OCI-LY7 (cell line): ENCODE measurements at places on chromosomes 1 and 21. TPM values are rescaled to one million over a fixed set of nuclear protein-coding genes. Genes with fewer than 3 reads are reported as not detected.

LCE1C gene
- total RNA-seq, result not detected in 2 replicates

GRCh38 chr1:85102479-85102878 is 54.2 kb upstream of the MCOLN3 start:
- no peak for DNase-seq

- DNase-seq, result no peak
These were observed 390.1 kb downstream of the PCP4 start for GRCh38 chr21:40257342-40257741.

ERICH3 gene
- not detected in 2 replicates for total RNA-seq

SLAMF9 gene
- total RNA-seq, result not detected in 2 replicates

DNA sequence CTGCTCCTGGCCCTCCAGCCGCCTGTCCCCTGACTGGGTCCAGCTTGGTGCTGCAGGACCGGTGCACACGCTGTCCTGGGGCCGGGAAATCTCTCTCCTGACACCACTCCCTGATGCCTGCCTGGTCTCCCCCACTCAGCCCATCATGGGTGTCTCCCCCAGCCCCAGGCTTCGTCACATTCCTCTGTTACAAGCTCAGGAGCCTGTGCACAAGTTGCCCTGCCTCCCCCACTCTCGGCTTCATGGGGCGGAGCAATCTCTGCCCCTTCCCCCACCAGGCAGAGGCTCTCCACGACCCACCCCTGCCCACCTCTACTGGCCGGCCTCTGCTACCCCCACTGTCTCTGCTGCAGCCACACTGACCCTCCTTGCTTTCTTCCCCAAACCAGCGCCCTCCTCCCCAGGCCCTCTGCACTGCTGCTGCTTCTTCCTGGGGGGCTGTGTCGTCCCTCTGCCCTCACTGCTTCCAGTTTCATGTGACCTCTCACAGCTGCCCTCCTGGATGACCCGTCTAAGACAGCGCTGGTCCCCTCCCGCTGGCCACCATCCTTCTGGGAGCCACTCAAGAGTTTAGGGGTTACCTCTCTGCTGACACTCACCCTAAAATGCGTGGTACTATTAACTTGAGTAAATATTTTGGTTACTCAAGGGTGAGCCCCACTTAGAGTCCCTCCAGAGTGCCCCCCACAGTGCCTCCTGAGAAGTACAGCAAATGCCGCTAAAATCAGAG is 5.7 kb upstream of the RIPK4 start:
- DNase-seq, result no peak

EFCAB14 gene
- total RNA-seq, result 38.3 and 38.8 TPM in 2 replicates

MMEL1 gene
- not detected in 2 replicates for total RNA-seq

PLCH2 gene
- 1.0 and 1.4 TPM in 2 replicates for total RNA-seq

OR2L13 gene
- total RNA-seq, result not detected in 2 replicates

ATPAF1 gene
- total RNA-seq, result 32.3 and 33.3 TPM in 2 replicates

DNA sequence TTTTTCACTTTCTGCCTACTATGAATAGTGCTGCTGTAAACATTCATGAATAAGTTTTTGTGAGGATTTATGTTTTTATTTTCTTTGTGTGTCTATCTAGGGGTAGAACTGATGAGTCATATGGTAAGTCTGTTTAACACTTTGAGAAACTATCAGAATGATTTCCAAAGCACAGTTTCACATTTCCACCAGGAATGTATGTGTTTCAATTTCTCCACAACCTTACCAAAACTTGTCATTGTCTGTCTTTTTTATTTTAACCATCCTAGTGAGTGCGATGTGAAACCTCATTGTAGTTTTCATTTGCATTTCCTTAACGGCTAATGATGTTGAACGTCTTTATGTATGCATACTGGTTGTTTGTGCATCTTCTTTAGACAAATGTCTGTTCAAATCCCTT is 23.5 kb downstream of the RNASEL start:
- no peak for DNase-seq

DNA sequence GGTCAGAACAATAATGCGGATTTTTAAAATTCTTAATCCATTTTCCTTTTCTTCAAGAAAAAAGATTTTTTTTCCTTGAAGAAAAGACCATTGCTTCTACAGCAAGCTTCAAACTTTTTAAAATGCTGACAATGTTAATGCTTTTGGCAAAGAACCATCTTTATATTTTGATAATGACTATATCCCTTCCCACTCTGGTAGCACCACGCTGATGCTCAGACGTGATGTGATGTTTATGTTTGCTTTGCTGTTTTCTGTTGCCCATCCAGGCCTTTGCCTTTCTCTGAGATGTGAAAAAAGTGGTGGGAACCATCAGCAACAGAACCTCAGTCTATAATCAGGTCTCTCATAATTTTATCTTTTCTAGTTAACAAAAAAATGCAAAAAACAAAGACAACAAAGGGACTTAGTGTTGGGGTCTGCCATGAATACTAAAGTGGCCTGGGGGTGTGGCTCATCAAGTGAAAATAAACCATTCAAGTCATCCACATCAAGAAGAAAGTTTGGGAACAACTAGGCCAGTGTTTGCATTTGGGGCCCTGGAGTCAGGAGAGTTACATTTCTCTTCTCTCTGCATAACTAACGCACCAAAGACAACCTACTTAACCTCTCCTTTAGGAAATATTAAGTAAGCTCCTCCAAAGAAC is 244.6 kb upstream of the DMRTA2 start:
- DNase-seq, result no peak

RAB3B gene
- total RNA-seq, result not detected in 2 replicates

DNA sequence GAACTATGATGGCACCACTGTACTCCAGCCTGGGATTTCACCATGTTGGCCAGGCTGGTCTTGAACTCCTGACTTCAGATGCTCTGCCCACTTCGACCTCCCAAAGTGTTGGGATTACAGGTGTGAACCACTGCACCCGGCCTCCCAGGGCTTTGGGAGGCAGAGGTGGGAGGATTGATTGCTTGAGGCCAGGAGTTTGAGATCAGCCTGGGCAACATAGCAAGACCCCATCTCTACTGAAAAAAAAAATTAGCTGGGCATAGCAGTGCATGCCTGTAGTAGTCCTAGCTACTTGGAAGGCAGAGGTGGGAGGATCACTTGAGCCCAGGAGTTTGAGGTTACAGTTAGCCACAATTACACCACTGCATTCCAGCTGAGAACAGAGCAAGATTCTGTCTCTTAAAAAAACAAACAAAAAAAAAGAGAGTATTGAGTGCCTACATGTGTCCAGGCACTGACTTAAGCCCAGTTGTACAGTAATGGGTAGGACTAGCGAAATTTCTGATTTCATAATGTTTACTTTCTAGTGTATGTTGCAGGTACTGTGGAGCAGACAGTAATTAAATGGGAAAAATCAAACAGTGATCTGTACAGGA is 4.2 kb downstream of the MANEAL start:
- DNase-seq, result no peak

PIGR gene
- 0.17 TPM in 1 of 2 replicates, not detected in the other for total RNA-seq

DNA sequence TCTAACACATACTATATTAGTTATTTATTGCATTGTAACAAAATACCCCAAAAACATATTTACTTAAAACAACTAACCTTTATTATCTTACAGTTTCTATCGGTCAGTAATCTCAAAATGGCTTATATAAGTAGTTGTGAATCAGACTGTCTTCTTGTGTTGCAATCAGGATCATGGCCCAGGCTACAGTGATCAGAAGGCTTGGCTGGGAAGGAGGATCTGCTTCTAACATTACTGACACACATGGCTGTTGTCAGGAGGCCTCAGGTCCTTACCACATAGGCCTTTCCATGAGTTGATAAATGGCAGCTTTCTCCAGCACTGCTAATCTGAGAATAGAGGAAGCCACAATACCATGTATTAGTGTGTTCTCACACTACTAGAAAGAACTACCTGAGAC is 33.7 kb downstream of the CFH start:
- DNase-seq, result no peak

BMP8A gene
- 0.44 TPM in 1 of 2 replicates, not detected in the other for total RNA-seq

PRDM2 gene
- total RNA-seq, result 98.2 and 109 TPM in 2 replicates

DNA sequence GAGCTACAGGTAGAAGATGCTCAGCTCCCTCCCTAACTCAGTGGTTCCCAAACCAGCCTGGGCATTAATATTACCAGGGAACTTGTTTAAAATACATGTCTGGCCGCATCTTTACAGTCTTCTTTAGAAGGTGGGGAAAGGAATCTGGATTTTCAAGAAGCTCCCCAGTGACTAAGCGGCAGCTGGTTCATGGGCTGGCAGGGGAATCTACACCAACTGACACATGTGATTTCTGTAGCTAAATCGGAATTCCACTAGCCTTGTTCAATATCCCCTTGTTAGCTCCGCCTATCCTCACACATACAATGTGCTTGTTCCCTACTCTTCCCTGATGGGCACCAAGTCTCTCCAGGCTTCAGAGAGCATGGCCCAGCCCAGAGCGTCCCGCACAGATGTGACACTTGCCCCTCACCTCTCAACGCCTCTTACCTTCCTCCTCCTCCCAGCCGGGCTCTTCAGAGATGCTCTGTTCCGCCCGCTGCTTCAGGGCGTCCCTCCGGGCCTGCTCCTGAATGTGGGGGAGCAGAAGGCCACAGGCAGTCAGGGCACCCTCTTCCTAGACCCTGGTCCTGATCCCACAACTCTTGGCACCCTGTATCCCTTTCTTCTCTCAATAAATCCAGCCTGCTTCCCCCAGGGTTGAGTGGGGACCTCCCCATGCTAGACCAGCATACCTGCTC is 15.3 kb downstream of the TSSK3 start:
- DNase-seq, result no peak

DNA sequence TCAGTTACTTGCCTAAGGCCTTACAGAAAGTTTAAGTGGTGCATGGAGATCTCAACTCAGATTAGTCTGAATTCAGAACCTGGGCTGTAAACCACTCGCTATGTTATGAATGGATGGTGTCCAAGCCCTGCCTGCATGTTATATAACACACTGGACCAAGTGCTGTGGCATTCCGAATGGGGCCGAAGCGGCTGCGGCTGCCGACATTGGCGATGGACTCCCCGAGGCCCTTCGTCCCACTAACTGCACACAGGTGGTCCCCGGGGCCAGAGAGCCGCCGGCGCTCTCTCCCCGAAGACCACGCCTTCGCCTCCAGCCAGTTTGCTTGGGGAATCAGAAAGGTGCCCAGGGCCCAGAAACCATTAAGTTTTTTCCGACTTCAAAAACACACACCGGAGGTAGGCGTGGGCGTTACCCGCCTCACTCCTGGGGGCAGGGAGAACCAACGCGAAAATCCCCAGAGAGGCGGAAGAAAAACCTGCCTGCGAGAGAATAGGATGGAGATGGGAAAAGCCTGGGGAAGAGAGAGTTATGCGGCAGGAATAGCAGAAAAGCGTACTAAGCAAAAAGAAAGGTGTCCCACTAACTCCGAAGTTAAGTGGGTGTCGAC is 579 bp upstream of the TENT5C start:
- DNase-seq, result no peak

DNA sequence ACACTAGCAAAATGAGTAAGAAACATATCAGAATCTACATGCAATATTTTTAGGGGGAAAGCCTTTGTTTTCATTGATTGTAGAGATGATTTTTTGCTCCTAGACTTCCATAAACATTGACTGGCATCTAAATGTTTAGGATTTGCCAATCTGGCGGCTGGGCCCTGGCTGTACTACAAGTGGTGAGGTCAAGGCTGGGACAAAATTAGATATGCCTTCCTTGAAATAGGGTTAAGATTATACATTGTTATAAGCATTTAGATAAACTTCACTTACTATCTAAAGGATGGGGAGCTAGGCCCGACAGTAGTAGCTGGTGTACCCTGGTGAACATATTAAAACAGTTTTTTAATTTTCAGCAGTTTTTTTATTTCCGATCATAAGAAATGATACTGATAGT is 5.2 kb downstream of the NFIA start:
- DNase-seq, result no peak

ADAMTS5 gene
- total RNA-seq, result not detected in 2 replicates

GRCh38 chr1:47207803-47208373 is 18.1 kb upstream of the PDZK1IP1 start:
- DNase-seq, result no peak
